SHP77 treated with DMSO at 0.1 percent for 48 hours (cell line): ENCODE measurements at places on chromosomes 13 and 19.

DNA sequence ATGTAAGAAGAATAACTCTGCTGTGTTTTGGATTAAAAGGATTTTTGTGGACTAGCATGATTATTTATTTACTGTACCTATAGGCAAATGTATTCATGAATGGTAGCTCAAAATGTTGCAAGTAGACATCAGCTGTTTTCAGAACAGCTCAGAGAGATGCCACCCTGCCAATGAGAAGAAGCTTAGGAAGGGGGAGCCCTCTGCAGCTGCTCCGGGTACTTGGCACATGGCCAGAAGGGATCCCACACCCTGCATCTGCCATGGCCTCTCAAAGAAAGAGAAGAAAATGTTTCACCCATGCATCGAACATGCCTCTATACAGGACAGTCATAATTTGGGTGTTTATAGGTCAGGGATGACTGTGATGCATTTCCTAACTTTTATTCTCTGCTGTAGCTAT is 30.5 kb upstream of the MBNL2 start:
- no peak for DNase-seq

- no peak for DNase-seq
Observed at GRCh38 chr19:29561601-29562000, 35.8 kb downstream of the VSTM2B start.

DNA sequence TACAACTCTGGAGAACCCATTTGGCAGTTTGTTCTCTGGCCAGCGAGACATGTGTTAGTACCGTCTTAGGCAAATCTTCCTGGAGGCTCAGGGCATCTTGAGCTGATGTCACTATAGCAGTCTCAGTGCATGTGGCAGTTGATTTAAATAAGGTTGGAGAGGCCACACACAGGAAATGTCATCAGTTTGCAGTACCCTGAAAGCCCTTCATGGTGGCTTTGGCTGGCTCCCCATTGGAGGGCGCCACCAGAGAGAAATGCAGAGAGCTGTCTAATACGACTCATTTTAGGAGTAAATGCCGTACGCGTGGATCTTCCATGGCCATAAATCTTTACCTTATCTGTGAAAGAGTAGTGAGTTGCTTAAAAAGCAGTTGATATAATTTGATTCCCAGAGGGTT is 163.1 kb downstream of the STK24 start:
- DNase-seq, result no peak

- peak; percentile 90 for DNase-seq
Observed at GRCh38 chr13:98842858-98843481, 90.5 kb upstream of the SLC15A1 start.

DNA sequence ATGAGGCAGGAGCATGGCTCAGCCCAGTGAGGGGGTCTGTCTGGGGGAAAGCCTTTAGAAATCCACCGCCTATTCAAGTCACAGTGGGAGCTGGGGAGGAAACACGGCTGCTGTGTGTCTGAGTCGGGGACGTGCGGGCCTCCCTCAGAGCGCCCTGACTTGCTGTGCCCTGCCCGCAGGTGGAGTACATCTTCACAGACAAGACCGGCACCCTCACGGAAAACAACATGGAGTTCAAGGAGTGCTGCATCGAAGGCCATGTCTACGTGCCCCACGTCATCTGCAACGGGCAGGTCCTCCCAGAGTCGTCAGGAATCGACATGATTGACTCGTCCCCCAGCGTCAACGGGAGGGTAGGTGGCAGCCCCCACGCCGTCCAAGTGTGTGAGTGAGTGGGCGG is 137.8 kb upstream of the MCF2L start:
- DNase-seq, result no peak

- no peak for DNase-seq
Observed at GRCh38 chr13:40981949-40982348, 37.2 kb downstream of the ELF1 start.
